AG10803 (cell line): ENCODE measurements at places on chromosomes 2 and 18.

DNA sequence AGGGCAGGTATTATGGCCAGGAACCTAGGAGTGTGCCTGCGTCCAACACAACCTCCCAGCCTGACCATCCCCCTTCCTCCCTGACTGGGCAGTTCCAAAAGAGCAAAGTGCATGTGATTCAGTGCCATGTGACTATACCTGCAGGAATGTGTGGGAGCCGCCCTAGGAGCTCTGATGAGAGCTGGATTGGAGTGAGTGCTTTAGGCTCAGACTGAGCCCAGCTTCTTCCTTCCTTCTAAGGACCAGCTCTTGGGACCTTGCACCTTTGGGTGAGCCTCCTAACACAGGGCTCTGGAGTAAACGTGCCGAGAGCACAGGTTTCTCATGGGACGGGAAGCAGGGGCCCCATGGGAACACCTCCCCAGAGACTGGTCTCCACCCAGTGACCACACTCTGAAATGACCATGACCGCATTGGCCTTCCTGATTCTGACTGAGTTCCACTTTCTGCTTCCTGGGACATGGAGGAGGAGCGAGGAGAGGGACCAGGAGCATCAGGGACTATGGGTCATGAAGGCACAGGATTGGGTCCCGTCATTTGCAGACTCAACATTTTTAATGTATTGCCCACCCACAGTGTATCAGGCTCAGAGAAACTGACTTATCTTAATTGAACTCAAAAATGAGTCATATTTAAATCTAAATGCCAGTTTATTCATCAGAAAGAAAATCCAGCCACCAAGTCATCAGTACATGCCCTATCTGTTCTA lies 87.8 kb upstream of the BCL2L11 start:
- no peak for DNase-seq

GRCh38 chr2:195995499-195995898 lies 73.1 kb downstream of the DNAH7 start:
- DNase-seq, result no peak

- DNase-seq, result peak; percentile 95
Measured at GRCh38 chr2:67650291-67651133, 253.4 kb downstream of the ETAA1 start.

DNA sequence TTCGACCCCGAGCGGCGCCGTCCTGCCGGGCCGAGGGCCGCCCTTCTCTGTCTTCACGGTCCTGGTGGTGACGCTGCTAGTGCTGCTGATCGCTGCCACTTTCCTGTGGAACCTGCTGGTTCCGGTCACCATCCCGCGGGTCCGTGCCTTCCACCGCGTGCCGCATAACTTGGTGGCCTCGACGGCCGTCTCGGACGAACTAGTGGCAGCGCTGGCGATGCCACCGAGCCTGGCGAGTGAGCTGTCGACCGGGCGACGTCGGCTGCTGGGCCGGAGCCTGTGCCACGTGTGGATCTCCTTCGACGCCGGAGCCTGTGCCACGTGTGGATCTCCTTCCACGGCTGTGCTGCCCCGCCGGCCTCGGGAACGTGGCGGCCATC lies 45.0 kb downstream of the DDX18 start:
- no peak for DNase-seq

GRCh38 chr2:174553811-174554493 lies 43.7 kb downstream of the WIPF1 start:
- DNase-seq, result no peak

DNA sequence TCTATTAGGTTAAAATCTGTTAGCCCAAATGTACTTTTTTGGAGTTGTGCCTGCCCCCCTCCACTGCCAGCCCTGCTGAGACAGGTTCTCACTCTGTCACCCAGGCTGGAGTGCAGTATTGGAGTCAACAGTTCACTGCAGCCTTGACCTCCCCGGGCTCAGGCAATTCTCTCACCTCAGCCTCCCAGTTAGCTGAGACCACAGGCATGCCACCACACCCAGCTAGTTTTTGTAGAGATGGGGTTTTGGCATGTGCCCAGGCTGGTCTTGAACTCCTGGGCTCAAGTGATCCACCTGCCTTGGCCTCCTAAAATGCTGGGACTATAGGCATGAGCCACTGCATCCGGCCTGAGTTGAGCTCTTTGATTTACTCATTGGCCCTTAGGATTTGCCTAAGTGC lies 110.7 kb downstream of the ICA1L start:
- DNase-seq, result no peak

DNA sequence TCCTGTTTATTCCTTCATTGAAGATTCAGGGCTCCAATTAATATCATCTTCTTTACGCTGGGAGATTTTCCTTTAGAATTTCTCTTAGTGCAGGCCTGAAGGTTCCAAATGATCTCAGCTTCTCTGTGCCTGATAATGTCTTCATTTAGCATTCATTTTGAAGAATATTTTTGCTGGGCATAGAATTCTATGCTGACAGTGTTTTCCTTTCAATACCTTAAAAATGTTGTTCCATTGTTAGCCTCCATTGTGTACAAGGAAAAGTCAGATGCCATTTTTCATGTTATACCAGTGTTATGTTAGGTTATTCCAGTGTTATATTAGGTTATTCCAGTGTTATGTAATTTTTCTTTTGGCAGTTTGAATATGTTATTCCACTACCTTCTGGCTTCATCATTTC lies 14.9 kb upstream of the OR6B3 start:
- DNase-seq, result no peak

DNA sequence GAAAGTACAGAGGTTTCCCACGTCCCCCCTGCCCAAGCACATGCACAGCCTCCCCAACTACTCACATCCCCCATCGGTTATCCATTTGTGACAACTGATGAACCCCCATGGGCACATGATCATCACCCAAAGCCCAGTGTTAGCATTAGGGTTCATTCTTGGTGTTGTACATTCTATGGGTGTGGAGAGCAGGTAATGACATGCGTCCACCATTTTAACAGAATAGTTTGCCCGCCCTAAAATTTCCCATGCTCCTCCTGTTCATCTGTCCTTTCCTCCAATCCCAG lies 74.3 kb downstream of the LONRF2 start:
- no peak for DNase-seq

- peak; percentile 76 for DNase-seq
Measured at GRCh38 chr18:21362831-21363230, 120.8 kb downstream of the GREB1L start.

DNA sequence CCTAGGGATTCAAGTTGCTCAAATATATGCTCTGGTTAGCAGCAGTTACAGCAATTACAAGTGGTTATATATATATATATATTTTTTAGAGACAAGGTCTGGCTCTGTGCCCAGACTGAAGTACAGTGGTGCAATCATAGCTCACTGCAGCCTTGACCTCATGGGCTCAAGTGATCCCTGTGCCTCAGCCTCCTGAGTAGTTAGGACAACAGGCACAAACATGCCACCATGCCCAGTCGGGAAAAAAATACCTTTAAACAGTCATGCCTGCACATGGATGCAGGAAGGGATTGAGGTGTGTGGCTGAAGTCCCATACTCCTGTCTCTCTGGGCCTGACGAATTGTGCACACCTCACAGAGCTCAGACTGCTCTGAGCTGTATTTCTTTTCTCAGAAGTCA lies 19.6 kb upstream of the DNAH7 start:
- no peak for DNase-seq

- DNase-seq, result peak; percentile 55
Measured at GRCh38 chr2:172361360-172361759, 66.0 kb upstream of the ITGA6 start.

DNA sequence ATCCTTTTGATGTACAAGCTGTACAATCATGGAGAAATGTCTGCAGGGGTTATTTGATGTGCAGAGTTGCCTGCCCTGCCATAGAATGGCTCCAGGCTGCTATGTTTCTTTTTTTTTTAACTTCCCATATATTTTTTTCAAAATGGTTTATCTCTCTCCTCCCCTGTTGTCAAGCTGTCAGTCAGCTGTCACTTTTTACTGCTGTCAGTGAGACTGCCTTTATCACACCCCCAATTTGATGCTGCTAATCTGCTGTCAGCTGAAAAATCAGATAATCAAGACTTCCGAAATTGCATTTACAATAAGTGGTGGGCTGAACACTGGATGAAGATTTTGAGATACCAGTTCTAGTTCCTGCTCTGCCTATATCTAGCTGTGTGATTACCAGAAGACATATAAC lies 382.6 kb downstream of the ZEB2 start:
- DNase-seq, result no peak

GRCh38 chr2:8619071-8619470 lies 62.8 kb upstream of the ID2 start:
- DNase-seq, result no peak

GRCh38 chr2:217680381-217680780 lies 322.4 kb downstream of the TNS1 start:
- DNase-seq, result no peak

- DNase-seq, result peak; percentile 29
Measured at GRCh38 chr2:156896294-156896693, 361.2 kb upstream of the GALNT5 start.

DNA sequence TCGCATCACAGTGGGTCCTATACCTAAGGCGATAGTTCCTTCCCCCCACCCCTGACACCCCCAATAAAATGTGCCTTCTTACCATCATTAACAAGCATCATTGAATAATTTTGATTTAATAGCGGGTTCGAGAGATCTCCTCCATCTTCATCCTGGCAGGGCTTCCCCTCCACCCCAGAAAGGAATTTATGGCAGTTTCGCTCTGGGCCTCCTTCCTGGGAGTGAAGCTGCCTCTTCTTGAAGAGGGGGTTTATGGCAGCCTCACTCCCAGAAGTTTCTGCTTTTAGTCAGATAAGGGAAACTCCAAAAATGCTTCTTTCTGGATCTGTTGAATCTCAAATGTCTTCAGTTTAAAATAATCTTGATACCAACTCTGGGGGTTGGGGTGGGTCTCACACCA lies 45.7 kb downstream of the RRM2 start:
- DNase-seq, result no peak

GRCh38 chr2:200850512-200851256 lies 13.8 kb downstream of the CLK1 start:
- DNase-seq, result no peak

GRCh38 chr2:133633881-133634409 lies 65.7 kb upstream of the NCKAP5 start:
- peak; percentile 72 for DNase-seq

DNA sequence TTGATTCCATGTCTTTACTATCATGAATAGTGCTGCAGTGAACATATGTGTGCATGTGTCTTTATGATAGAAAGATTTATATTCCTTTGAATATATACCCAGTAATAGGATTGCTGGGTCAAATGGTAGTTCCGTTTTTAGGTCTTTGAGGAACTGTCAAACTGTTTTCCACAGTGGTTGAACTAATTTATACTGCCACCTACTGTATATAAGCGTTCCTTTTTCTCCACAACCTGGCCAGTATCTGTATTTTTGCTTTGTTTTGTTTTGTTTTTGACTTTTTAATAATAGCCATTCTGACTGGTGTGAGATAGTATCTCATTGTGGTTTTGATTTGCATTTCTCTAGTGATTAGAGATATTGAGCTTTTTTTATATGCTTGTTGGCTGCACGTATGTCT lies 641.6 kb downstream of the SUCLG1 start:
- DNase-seq, result peak; percentile 5

DNA sequence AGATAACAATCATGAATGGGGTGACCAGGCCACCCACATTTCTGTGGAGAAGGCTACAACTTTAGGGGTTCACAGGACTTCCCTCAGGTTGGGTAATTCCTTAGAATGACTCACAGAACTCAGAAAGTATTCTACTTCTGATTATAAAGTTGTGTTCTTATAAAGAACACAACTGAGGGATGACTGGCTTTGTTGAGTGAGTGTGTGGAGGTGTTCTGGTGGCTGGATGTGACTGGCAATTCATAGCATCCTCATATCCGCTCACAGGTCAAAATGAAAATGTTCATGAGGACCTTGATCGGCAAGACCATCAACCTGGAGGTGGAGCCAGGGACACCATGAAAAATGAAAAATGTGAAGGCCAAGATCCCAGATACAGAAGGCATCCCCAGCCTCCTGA lies 143.3 kb upstream of the CAB39 start:
- no peak for DNase-seq

DNA sequence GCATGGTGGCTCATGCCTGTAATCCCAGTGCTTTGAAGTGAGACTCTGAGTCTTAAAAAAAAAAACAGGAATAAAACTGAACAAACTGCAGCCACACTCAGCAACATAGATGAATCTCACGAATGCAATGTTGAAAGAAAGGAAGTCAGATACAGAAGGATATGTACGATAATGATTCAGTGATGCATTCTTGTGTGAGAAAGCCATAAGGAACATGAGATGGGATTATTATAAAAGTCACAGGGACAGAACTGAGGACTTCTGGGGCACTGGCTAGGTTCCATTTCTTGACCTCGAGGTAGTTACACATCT lies 56.9 kb upstream of the SMAD2 start:
- no peak for DNase-seq

GRCh38 chr2:219644801-219645480 lies 17.5 kb downstream of the SLC4A3 start:
- no peak for DNase-seq

GRCh38 chr2:232213176-232213575 lies 165.4 kb upstream of the ALPP start:
- no peak for DNase-seq

- DNase-seq, result no peak
Measured at GRCh38 chr2:168256448-168256847, 9.1 kb upstream of the STK39 start.

DNA sequence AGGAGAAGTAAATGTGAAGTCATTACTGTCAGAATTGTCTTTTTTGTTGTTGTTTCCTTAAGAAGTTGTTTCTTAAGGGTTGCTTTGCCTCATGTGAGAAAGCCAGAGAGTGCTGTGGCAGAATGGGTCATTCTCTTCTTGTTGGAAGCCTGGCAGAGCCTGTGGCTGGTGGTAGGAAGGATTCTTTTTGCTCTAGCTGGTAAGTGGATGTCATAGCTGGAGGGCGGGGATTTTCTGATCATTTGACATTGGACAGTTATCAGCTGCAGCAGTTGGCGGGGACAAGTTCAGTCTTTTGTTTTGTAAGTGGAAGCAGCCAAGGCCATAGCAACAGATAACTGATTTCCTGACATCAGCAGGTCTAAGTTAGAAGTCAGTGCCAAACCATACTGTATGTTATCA lies 5.5 kb upstream of the RMDN2 start:
- no peak for DNase-seq

DNA sequence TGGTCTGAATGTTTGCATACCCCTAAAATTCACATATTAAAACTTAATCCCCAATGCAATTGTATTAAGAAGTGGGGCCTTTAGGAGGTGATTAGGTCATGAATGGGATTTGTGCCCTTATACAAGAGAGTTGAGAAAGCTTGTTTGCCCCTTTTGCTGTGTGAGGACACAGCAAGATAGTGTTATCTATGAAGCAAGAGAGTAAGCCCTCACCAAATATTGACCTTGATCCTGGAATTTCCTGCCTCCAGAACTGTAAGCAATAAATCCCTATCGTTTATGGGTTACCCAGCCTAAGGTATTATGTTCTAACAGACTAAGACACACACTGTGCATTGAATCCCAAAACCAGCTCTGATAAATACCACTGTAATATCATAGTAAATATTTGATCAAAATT lies 32.2 kb downstream of the NR4A2 start:
- DNase-seq, result no peak

DNA sequence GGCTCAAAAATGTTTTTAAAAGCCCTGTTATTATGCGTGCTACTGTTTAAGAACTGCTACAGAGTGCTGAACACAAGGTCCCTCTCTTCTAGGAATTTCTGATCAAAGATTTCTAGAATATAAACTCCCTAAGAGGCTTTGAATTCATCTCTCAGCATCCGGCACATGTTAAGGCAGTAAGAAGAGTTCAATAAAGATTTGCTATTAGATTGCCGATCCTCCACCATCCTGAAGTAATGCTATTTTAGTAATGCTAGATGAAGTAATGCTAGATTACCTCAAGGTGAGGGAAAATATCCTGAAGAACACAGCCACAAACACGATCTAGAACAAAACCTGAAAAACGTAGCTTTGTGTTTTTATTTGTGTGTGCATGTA lies 949 bp upstream of the MYL12B start:
- no peak for DNase-seq

GRCh38 chr2:152061383-152061782 lies 37.5 kb downstream of the CACNB4 start:
- DNase-seq, result no peak
